WERI-Rb-1 (cell line): ENCODE measurements at places on chromosomes 1 and 21.

GRCh38 chr1:231139659-231140654, 21.9 kb upstream of the TRIM67 start:
- DNase-seq, result no peak

GRCh38 chr1:26745191-26745590, 42.6 kb upstream of the PIGV start:
- DNase-seq, result no peak

GRCh38 chr1:4027008-4027407, 126.9 kb upstream of the C1orf174 start:
- DNase-seq, result no peak

DNA sequence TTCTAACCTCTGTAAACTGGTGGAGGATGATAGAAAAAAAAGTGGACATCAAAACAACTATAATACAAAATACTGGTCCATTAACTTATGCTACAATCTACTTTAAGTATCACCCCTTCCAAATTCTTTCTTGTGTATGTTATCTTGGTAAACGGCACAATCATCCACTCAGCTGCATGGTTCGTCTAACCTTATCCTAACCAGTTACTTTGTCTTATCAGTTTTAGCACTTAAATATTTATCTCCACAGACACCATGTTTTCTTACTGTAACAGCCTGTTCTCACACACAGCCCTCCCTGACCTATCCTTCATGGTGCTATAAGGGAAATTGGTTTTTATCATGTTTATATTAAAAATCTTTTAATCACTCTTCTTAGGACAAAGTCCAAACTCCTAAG, 157.2 kb downstream of the PTGER3 start:
- DNase-seq, result no peak

DNA sequence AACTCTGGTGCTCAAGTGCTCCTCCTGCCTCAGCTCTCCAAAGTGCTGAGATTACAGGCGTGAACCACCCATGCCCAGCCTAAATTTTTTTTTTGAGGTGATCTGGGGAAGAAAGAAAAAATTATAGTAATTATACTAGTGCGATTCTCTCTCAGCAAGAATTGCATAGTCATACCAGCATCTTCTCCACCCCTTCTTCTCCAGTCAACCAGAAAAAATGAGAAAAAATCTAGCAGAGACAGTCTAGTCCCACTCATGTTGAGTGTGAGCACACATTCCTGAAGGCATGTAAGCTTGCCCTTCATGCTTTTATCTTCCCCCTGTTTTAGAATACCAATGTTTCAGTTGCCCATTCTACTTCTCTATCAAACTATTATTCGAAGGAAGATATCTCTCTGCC, 207.6 kb downstream of the S1PR1 start:
- DNase-seq, result no peak

DNA sequence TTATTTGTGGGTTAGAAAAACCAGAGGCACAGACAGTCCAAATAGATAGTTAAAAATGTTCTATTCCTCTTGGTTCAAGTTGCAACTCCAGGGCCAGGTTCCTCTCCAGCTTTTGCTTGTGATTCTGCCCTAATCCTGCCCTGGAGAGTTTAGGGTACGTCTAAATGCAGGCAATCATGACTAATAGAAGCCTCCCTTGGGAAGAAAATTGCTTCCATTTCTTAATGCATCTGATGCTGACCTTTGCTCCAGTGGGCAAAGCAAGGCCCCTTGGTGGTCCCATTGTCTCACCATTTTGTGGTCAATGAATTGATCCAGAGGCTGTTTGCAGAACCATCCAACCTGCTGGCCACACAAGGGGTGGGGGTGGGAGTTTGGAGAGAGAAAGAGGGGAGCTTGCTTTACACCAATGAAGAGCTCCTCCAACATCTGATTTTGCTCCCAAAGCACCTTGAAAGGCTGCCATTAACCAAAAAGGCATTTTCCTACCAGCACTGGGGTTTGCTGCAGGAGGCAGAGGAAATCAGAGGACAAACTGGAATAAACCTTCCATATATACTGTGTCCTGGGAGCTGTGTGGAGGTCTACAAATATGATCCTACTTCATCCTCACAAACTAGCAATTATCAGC, 31.3 kb downstream of the C8B start:
- no peak for DNase-seq

DNA sequence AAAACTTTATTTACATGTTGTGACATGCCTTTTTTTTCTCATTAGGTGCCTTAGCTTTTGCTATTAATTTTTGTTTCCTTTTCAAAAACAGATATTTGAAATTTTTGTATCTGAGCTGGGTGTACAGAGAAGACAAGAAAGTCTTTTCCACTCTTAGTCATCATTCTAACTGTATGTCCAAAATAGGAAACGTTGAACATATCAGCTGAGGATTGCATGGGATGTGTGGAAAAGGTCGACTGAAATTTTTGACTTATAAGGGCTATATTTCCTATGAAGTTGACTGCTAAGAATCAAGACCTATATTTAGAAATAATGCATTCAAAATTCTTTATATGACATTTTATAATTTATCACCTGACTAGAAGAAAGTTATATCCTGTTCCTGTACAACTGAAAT, 270.0 kb upstream of the ZRANB2 start:
- no peak for DNase-seq

- DNase-seq, result peak; percentile 88
Observed at GRCh38 chr1:202143768-202144401, 652 bp downstream of the ARL8A start.

- DNase-seq, result no peak
Observed at GRCh38 chr1:15923241-15923640, 52.7 kb downstream of the ZBTB17 start.
